ENCODE measurements at places on chromosomes 6 and 20. TPM values are rescaled to one million over a fixed set of nuclear protein-coding genes. Genes with fewer than 3 reads are reported as not detected.

- DNase-seq, result no peak
These were observed 78.4 kb downstream of the BMP7 start for GRCh38 chr20:57188056-57188455.

DNA sequence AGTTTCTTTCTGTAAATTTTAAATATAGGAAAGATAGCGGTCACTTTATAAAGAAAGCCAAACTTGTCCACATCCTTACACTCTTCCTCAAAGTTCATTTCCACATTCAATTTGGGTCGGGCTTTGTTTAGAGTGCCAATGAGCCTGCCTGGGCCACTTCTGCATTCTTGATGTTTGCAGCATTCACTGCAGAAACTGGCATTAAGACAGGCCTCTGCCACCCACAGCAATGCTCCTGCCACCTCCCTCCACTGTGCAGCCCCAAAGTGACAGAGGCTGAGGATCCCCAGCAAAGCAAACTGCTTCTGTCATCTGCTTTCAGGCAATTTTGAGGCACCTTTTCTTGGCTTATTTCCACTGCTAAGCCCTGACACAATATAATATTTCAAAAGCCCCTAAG lies 61.2 kb downstream of the TNFAIP3 start:
- no peak for DNase-seq

GRCh38 chr20:53402233-53403005 lies 191.2 kb downstream of the ZNF217 start:
- no peak for DNase-seq

DNA sequence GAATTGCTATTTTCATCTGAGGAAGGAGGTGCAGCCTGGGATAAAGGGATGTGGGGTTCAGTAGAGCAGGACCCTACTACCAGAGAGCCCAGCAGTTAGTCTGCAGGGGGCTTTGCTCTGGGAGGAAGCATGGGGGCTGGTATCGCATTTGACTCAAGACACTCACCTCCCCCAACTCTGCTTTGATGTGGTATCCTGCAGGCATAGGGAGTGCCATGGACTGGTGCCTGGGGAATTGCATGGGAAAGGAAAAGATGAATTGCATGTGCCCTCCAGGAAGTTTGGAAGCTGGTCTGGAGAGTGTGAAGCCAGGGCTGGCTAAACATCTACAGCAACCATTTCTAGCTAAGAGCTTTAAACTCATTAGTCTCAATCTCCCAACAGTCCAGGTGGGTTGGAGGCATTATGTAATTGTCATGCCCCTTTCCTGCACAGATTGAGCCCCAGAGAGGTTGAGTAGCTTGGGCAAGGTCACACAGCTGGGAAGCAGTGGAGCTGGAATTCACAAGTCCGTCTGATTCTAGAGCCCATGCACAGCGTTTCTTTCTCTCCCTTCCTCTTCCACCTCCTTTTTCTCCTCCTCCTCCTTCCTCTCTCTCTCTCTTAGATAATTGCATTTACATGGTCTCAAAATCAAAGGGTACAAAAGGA lies 26.2 kb upstream of the PNPLA1 start:
- DNase-seq, result no peak

- DNase-seq, result no peak
These were observed 53.7 kb downstream of the MOCS1 start for GRCh38 chr6:39880594-39880993.

DNA sequence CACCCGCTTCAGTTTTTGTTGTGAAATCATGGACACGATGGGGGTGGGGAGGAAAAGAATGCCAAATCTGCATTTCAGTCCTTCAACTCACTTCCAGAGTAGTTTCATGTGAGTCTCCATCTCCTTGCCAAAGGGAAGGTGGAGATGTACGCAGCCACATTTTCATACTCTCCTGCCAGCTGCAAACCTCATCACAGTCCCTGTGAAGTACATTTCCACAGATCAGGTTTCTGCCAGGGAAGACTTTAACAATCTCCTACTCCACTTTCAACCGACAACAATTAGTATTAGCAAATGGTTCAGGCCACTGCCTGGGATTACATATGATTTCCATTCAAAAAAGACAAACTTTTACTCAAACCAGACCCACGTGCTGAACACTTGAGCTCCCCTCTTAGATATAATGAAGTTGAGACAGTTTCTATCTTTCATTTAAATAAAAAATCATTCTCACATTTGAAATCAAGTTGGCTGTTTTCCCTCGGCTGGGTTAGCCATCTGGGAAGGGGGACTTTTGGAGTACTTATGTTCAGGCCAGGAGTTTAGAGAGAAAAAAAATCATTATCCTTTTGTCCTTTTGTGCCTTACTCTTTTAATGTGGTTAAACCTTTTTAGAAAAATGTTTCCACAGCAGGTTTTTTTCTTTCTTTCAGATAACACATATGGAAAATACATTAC lies 51.0 kb upstream of the CEP162 start:
- no peak for DNase-seq

GRCh38 chr20:11716239-11716944 lies 201.3 kb upstream of the BTBD3 start:
- peak; percentile 12 for DNase-seq

GRCh38 chr6:137240168-137240567 lies 21.0 kb upstream of the IFNGR1 start:
- peak; percentile 85 for DNase-seq

DNA sequence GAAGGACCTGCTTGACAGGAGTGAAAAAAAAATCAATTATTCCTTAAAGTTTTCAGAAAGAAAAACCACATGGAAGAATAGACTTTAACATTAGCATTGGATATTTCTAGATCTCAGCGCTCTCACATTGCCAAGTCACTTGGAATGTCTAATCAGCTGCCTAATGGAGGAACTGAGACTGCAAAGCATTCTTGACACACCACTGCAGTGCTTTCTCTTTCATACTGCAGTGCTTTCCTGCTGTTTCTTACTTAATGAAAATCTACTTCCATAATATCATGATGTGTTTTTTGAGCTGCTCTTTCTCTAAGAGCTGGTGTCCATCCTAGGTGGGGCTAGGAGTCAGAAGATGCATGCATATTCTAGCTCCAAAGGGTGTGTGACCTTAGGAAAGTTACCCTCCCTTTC lies 20.4 kb upstream of the MCM3 start:
- no peak for DNase-seq

- no peak for DNase-seq
These were observed 39.9 kb upstream of the TAB2 start for GRCh38 chr6:149277621-149278020.

DNA sequence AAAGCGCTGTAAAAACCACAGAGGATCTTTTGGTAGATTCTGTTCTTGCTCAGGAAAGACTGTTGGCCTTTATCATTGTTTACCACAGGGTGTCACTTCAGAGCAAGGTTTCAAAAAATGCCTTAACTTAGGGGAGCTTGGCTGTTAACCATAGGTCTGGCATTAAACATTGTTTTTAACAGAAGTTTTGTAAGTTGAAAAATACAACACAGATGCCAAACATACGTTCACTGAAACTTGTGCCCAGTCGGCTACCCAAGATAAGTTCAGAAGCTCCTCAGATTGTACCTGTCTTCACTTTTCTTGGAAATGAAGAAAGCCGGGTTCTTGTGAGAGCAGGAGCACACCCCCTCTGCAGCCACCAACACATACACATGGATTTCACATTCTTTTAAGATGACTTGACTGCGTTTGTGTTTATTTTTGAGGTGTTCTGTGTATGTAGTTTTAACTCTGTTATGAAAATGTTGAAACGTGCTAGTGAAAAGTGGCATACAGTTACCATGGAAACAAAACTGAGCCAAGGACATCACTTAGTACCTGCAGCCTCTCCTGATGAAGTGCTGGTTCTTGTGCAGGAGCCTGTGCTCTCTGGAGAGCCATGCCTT lies 64.9 kb downstream of the SYCP2L start:
- peak; percentile 12 for DNase-seq

- no peak for DNase-seq
These were observed 411.9 kb upstream of the SPTLC3 start for GRCh38 chr20:12596863-12597262.

Gene ZC3H12D
- not detected for total RNA-seq

Gene TRERF1
- 14.5 TPM for total RNA-seq

Gene MMP24
- total RNA-seq, result 0.45 TPM

Gene PCSK2
- not detected for total RNA-seq

Gene SLC25A27
- 25.0 TPM for total RNA-seq

Gene NRSN1
- total RNA-seq, result not detected

Gene NR2E1
- total RNA-seq, result not detected

Gene CLPSL2
- not detected for total RNA-seq
